Left lung (tissue), 14 donors: ENCODE measurements at places on chromosomes 16 and 17. TPM values are rescaled to one million over a fixed set of nuclear protein-coding genes. Genes with fewer than 3 reads are reported as not detected.

- no peak for DNase-seq
- no peaks in the 10 kb centered on the region for H3K27me3 ChIP-seq
- H3K4me1 ChIP-seq = no peaks in the 10 kb centered on the region
- no peak overlapping the region for H3K4me3 ChIP-seq
- H3K36me3 ChIP-seq = no peaks in the 10 kb centered on the region
Observed at GRCh38 chr16:83420206-83420760, 387.5 kb upstream of the HSBP1 start.

GRCh38 chr17:70776441-70776840 is 607.1 kb downstream of the KCNJ2 start:
- no peak for DNase-seq
- no peak overlapping the region for H3K27ac ChIP-seq
- H3K4me3 ChIP-seq = no peak overlapping the region
- no peaks in the 10 kb centered on the region for H3K4me1 ChIP-seq
- no peaks in the 10 kb centered on the region for H3K36me3 ChIP-seq
- no peaks in the 10 kb centered on the region for H3K27me3 ChIP-seq

- no peak overlapping the region for H3K27ac ChIP-seq
- peaks cover 5% of the 10 kb centered on the region for H3K4me1 ChIP-seq
- DNase-seq = no peak
- H3K4me3 ChIP-seq = no peak overlapping the region
Observed at GRCh38 chr17:65064452-65065019, 8.0 kb upstream of the GNA13 start.

DNA sequence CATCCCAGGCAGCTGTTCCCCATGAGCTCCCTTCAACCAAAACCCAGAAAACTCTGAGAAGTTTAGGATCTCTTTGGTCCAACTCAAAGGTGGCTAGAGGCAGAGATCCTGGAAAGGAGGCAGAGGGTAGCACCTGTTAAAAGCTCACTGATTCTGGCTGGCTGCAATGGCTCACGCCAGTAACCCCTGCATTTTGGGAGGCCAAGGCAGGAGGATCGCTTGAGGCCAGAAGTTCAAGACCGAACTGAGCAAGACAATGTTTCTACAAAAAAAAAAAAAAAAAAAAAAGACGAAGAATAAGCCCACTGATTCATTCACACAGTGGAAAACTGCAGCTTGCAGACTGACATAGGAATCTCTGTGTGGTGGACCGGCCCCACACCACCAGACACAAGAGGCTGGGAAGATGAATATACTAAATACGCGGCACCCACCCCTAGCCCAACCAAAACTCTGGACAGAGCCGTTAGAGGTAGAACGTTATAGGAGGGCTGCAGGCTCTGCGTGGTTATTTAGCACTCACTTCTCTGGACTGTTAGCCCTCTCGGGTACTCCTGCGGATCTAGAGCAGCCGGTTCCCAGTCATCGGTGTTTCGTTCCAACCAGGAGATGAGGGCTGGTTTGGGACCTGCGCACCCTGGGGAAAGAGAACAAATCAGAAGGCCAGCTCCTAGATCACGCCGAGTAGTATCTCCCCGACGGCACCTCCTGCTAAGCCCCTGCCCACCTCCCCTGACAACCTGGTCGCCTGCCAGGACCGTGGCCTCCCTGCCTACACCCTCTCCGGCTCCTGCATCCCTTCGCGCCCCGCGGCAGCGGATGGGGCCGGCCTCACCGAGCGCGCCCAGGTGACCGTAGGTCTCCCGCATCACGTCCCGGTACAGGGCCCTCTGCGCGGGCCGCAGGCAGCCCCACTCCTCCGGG is 925 bp downstream of the ZNF689 start:
- peak overlapping the region; percentile 95 for H3K27ac ChIP-seq
- peaks cover 38% of the 10 kb centered on the region for H3K4me1 ChIP-seq
- DNase-seq = no peak
- H3K4me3 ChIP-seq = peak overlapping the region; percentile 79
- no peaks in the 10 kb centered on the region for H3K27me3 ChIP-seq
- peaks cover 29% of the 10 kb centered on the region for H3K36me3 ChIP-seq

GRCh38 chr17:55436224-55437158 is 14.9 kb upstream of the MMD start:
- H3K36me3 ChIP-seq = no peaks in the 10 kb centered on the region
- H3K4me3 ChIP-seq = no peak overlapping the region
- no peak overlapping the region for H3K27ac ChIP-seq
- peaks cover 30% of the 10 kb centered on the region for H3K4me1 ChIP-seq
- no peaks in the 10 kb centered on the region for H3K27me3 ChIP-seq

- no peak overlapping the region for H3K27ac ChIP-seq
- no peaks in the 10 kb centered on the region for H3K4me1 ChIP-seq
- peaks cover 54% of the 10 kb centered on the region for H3K27me3 ChIP-seq
- H3K36me3 ChIP-seq = no peaks in the 10 kb centered on the region
- DNase-seq = peak; percentile 56
Observed at GRCh38 chr17:73710095-73710592, 65.9 kb upstream of the SDK2 start.

GRCh38 chr16:1145383-1146100 is 7.4 kb upstream of the CACNA1H start:
- H3K4me3 ChIP-seq = no peak overlapping the region
- H3K27me3 ChIP-seq = no peaks in the 10 kb centered on the region
- H3K4me1 ChIP-seq = no peaks in the 10 kb centered on the region
- H3K27ac ChIP-seq = no peak overlapping the region
- DNase-seq = no peak

- no peaks in the 10 kb centered on the region for H3K27me3 ChIP-seq
- no peaks in the 10 kb centered on the region for H3K4me1 ChIP-seq
Observed at GRCh38 chr16:12208341-12209035, 232.0 kb downstream of the SNX29 start.

GRCh38 chr17:82804442-82805191 is 35.2 kb downstream of the ZNF750 start:
- no peak overlapping the region for H3K27ac ChIP-seq
- no peak for DNase-seq
- H3K4me3 ChIP-seq = no peak overlapping the region
- no peaks in the 10 kb centered on the region for H3K27me3 ChIP-seq
- H3K4me1 ChIP-seq = no peaks in the 10 kb centered on the region
- H3K36me3 ChIP-seq = peaks cover 41% of the 10 kb centered on the region

GRCh38 chr17:72120642-72121163 is at the start of gene SOX9:
TSS of gene SOX9 (plus strand) at chr17:72121020. CDS start at chr17:72121392, 372 bp downstream.
- DNase-seq = peak; percentile 94
- H3K4me3 ChIP-seq = peak within 1 kb of the TSS; percentile 41
- H3K27me3 ChIP-seq = peaks cover 59% of the 10 kb centered on the region
- peak within 1 kb of the TSS; percentile 41 for H3K27ac ChIP-seq
- H3K36me3 ChIP-seq = no peaks in the 10 kb centered on the region
- H3K4me1 ChIP-seq = peaks cover 15% of the 10 kb centered on the region

GRCh38 chr17:73974536-73974935 is 228.9 kb upstream of the RPL38 start:
- no peak overlapping the region for H3K4me3 ChIP-seq
- H3K27ac ChIP-seq = no peak overlapping the region
- H3K4me1 ChIP-seq = peaks cover 9% of the 10 kb centered on the region
- DNase-seq = no peak

GRCh38 chr17:78622491-78623265 is 45.5 kb upstream of the DNAH17 start:
- H3K27ac ChIP-seq = no peak overlapping the region
- no peaks in the 10 kb centered on the region for H3K36me3 ChIP-seq
- H3K4me1 ChIP-seq = no peaks in the 10 kb centered on the region
- H3K27me3 ChIP-seq = no peaks in the 10 kb centered on the region
- no peak overlapping the region for H3K4me3 ChIP-seq

DNA sequence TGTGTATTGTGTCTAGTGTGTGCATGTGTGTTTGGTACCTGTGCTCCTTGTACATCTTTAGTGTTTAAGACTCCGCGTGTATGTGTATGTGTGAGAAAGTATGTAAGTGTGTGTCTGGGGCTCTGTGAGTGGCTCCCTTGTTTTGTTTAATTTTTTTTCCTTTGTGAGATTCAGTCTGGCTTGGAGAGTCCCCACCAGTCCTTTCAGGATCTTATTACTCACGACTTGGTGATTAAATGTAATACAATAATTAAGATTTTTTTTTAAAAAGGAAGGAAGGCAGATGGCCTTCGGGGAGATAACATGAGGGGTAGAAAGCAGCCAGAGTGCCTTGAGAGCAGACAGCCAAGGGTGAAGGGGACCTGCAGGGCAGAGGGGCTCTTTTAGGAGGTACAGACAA is 33.9 kb downstream of the FZD2 start:
- H3K27me3 ChIP-seq = no peaks in the 10 kb centered on the region
- H3K4me3 ChIP-seq = no peak overlapping the region
- no peaks in the 10 kb centered on the region for H3K4me1 ChIP-seq
- H3K36me3 ChIP-seq = no peaks in the 10 kb centered on the region
- DNase-seq = no peak

- no peak overlapping the region for H3K27ac ChIP-seq
- H3K36me3 ChIP-seq = no peaks in the 10 kb centered on the region
- peaks cover 3% of the 10 kb centered on the region for H3K4me1 ChIP-seq
- H3K27me3 ChIP-seq = no peaks in the 10 kb centered on the region
- H3K4me3 ChIP-seq = no peak overlapping the region
- DNase-seq = no peak
Observed at GRCh38 chr16:85245307-85246172, 133.3 kb upstream of the CIBAR2 start.

DNA sequence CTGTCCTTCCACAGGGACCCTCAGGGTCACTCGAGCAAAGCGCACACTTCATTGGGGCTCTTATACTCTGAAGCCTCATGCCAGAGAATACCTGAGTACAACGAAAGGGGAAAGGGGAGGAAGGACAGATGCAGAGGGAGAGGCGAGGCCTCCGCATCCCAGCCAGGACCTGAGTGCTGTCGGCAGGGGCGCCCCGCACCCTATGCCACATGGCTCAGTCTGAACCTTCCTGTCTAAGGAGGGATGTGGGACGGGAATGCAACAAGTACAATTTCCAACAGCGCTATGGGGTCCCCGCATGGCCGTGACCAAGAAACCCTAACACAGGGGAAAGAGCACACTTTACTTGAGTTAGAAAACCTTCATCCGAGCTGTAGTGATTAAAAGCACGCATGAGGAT is 39.8 kb upstream of the FAAP100 start:
- H3K4me1 ChIP-seq = no peaks in the 10 kb centered on the region
- DNase-seq = no peak
- H3K4me3 ChIP-seq = no peak overlapping the region

- peaks cover 4% of the 10 kb centered on the region for H3K4me1 ChIP-seq
- no peaks in the 10 kb centered on the region for H3K36me3 ChIP-seq
- H3K27me3 ChIP-seq = no peaks in the 10 kb centered on the region
- peak overlapping the region; percentile 6 for H3K27ac ChIP-seq
Observed at GRCh38 chr16:13936596-13937081, 16.7 kb downstream of the ERCC4 start.

DNA sequence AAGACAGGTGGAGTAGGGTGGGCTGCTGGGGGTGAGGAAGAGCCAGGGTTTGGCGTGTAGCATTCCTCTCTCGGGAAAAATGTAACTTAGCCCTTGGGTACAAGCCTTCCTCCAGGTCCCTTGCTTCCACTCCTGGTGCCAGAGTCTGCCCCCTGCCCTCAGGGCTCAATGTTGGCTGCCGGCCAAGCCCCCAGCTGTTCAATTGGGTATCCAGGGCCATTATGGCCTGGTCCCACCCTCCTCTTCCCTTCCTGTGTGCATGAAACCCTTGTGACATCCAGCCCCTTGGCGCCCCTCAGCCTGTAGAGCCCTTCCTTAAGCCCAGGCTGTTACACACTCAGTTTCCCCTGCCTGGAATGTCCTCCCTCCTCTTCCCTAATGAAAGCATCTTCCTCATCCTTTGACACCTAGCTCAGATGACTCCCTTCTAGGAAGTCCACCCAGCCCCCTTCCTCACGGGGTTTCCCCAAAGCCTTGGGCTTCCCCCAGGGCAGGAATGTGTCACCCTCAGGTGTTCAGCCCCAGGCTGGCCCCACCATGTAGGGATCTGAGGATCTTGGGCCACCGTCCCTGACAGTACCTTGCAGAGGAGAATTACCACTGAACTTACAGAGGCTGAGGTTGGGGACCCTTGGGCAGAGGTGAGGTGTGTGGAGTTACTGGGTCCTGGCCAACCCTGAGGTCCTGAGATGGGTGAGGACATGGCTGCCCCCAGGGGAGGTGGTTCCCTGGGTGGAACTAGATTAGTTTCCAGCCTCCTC is 30.0 kb downstream of the B9D1 start:
- no peak for DNase-seq
- H3K27me3 ChIP-seq = no peaks in the 10 kb centered on the region
- H3K4me1 ChIP-seq = no peaks in the 10 kb centered on the region
- no peaks in the 10 kb centered on the region for H3K36me3 ChIP-seq
- no peak overlapping the region for H3K27ac ChIP-seq

DNA sequence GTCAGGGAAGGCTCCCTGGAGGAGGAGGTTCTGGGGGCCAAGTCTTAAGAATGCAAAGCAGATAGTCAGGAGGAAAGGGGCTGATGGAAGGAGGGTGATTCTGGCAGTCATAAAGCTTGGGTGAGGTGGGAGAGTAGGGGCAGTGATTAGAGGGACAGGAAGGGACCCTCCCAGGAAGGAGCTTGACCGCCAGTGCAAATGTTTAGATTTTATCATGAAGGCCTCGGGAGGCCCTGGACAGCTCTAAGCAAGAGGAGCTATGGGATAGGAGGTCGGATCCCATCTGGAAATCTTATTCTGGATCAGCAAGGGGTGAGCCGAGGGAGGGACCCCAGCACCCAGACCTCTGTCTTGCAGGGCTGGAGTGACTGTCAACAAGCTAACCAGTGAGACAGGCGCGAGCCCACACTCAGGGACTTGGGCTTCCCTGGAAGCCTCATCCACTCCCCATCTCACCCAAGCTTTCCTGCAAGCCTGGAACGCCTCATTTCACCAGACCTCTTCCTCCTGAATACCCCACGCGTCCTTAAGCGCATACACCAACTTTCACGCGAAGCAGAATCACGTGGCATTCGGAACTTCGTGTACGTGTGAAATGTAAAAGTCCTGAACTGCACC is 52.0 kb upstream of the CBX4 start:
- no peaks in the 10 kb centered on the region for H3K4me1 ChIP-seq
- no peak overlapping the region for H3K4me3 ChIP-seq
- DNase-seq = no peak

- no peaks in the 10 kb centered on the region for H3K4me1 ChIP-seq
- H3K27me3 ChIP-seq = no peaks in the 10 kb centered on the region
- H3K4me3 ChIP-seq = no peak overlapping the region
- no peaks in the 10 kb centered on the region for H3K36me3 ChIP-seq
Observed at GRCh38 chr16:74183601-74184360, 112.8 kb upstream of the PSMD7 start.

DNA sequence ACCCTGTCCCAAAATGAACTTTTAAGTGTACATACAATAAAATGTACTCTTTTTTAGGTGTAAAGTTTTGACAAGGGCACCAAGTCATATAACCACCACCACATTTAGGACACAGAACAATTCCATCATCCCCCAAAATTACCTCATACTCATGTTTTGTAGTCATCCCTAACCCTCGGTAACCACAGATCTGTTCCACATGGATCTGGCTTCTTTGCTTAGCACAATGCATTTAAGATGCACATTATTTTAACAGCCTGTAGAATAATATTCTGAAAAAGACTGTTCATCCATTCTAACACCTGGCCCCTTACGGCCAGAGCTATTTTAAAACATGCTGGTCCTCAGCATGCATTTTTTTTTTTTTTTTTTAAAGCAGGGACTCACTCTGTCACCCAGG is 25.2 kb upstream of the CFAP20 start:
- H3K27me3 ChIP-seq = no peaks in the 10 kb centered on the region
- no peak for DNase-seq
- H3K4me3 ChIP-seq = no peak overlapping the region
- H3K27ac ChIP-seq = no peak overlapping the region

The CLDN7 gene
- polyA plus RNA-seq = 37.0 TPM

The CBFA2T3 gene
- polyA plus RNA-seq = 6.8 TPM

The CCT6B gene
- 4.0 TPM for polyA plus RNA-seq

The IRX5 gene
- 27.9 TPM for polyA plus RNA-seq

The FAM20A gene
- 3.8 TPM for polyA plus RNA-seq

The PYY gene
- 0.52 TPM for polyA plus RNA-seq
